A549 treated with ZK216348 at 1 μM for 4 hours (cell line): ENCODE measurements at places on chromosomes 2 and 18. TPM values are rescaled to one million over a fixed set of nuclear protein-coding genes. Genes with fewer than 3 reads are reported as not detected.

Gene LDLRAD4
- total RNA-seq, result 0.99 to 2.5 TPM (median 1.5 TPM) in 5 replicates

Gene NEU2
- not detected in 5 replicates for total RNA-seq

Gene UNC80
- total RNA-seq, result not detected in 5 replicates

Gene SLC19A3
- 2.4 to 3.0 TPM (median 2.9 TPM) in 5 replicates for total RNA-seq

Gene KCNK3
- total RNA-seq, result 0.38 to 0.97 TPM (median 0.79 TPM) in 5 replicates

Gene GKN1
- 0.32 to 1.1 TPM (median 0.74 TPM) in 5 replicates for total RNA-seq

Gene NR4A2
- total RNA-seq, result 1.4 to 3.8 TPM (median 2.1 TPM) in 5 replicates

Gene SPP2
- not detected in 5 replicates for total RNA-seq

Gene SLC40A1
- total RNA-seq, result 1.9 to 2.9 TPM (median 2.7 TPM) in 5 replicates

Gene LOXHD1
- not detected in 5 replicates for total RNA-seq

Gene KHK
- 7.5 to 10.4 TPM (median 9.1 TPM) in 5 replicates for total RNA-seq

Gene ABCG8
- total RNA-seq, result not detected in 5 replicates

Gene MROH2A
- 0.18 to 0.22 TPM in 2 of 5 replicates, not detected in the others for total RNA-seq

Gene NMUR1
- not detected in 5 replicates for total RNA-seq

Gene SP3
- total RNA-seq, result 37.3 to 47.3 TPM (median 44.1 TPM) in 5 replicates

Gene ZBTB7C
- total RNA-seq, result 0.05 to 0.32 TPM in 2 of 5 replicates, not detected in the others

Gene COL4A4
- 1.1 to 3.1 TPM (median 1.5 TPM) in 5 replicates for total RNA-seq

Gene SPHKAP
- 0.02 TPM in 1 of 5 replicates, not detected in the others for total RNA-seq

Gene FBXO41
- total RNA-seq, result 3.9 to 6.6 TPM (median 6.2 TPM) in 5 replicates

Gene GREB1
- 2.2 to 3.7 TPM (median 2.7 TPM) in 5 replicates for total RNA-seq

Gene VWC2L
- total RNA-seq, result not detected in 5 replicates

Gene MC5R
- total RNA-seq, result not detected in 5 replicates

Gene CFAP65
- 0.11 to 0.23 TPM (median 0.18 TPM) in 5 replicates for total RNA-seq

Gene INSIG2
- 10.0 to 15.0 TPM (median 12.0 TPM) in 5 replicates for total RNA-seq

Gene GPAT2
- total RNA-seq, result not detected in 5 replicates

Gene SIX2
- total RNA-seq, result 0.33 to 0.79 TPM (median 0.72 TPM) in 5 replicates

Gene COLEC11
- total RNA-seq, result 0.39 to 1.4 TPM (median 0.47 TPM) in 5 replicates

Gene ASTL
- not detected in 5 replicates for total RNA-seq

Gene REG3G
- not detected in 5 replicates for total RNA-seq

Gene DPP10
- not detected in 5 replicates for total RNA-seq

Gene RIT2
- total RNA-seq, result not detected in 5 replicates

Gene DTNA
- total RNA-seq, result 0.04 to 0.30 TPM (median 0.13 TPM) in 4 of 5 replicates, not detected in the other

Gene MCFD2
- 82.2 to 111 TPM (median 109 TPM) in 5 replicates for total RNA-seq

Gene ASXL3
- not detected in 5 replicates for total RNA-seq

Gene POTEF
- not detected in 5 replicates for total RNA-seq

Gene WIPF1
- 14.0 to 29.4 TPM (median 23.3 TPM) in 5 replicates for total RNA-seq

Gene STARD6
- total RNA-seq, result not detected in 5 replicates

Gene KIF1A
- 0.57 to 0.95 TPM (median 0.69 TPM) in 5 replicates for total RNA-seq

Gene OTX1
- 2.2 to 4.5 TPM (median 4.1 TPM) in 5 replicates for total RNA-seq

Gene LYG2
- total RNA-seq, result not detected in 5 replicates

Gene TUBB8B
- total RNA-seq, result not detected in 5 replicates

Gene NAT8
- not detected in 5 replicates for total RNA-seq

Gene EGR4
- total RNA-seq, result 0.09 to 0.43 TPM (median 0.20 TPM) in 5 replicates
